ENCODE measurements at places on chromosomes 4 and X. TPM values are rescaled to one million over a fixed set of nuclear protein-coding genes. Genes with fewer than 3 reads are reported as not detected.

POLN gene
- total RNA-seq: 3.3 TPM

ADGRG4 gene
- not detected for total RNA-seq

CDKL2 gene
- 0.19 TPM for total RNA-seq

UGT2A3 gene
- total RNA-seq: not detected

CT45A10 gene
- total RNA-seq: not detected

MAGEA8 gene
- not detected for total RNA-seq

RRH gene
- not detected for total RNA-seq

PNCK gene
- total RNA-seq: 1.1 TPM

PF4V1 gene
- 14.9 TPM for total RNA-seq

PTTG2 gene
- total RNA-seq: 0.82 TPM

LUZP4 gene
- total RNA-seq: not detected

ELK1 gene
- 15.2 TPM for total RNA-seq

PORCN gene
- 31.1 TPM for total RNA-seq

Data from natural killer cell (primary cell).